ENCODE measurements at places on chromosomes 11 and 22. TPM values are rescaled to one million over a fixed set of nuclear protein-coding genes. Genes with fewer than 3 reads are reported as not detected.

DNA sequence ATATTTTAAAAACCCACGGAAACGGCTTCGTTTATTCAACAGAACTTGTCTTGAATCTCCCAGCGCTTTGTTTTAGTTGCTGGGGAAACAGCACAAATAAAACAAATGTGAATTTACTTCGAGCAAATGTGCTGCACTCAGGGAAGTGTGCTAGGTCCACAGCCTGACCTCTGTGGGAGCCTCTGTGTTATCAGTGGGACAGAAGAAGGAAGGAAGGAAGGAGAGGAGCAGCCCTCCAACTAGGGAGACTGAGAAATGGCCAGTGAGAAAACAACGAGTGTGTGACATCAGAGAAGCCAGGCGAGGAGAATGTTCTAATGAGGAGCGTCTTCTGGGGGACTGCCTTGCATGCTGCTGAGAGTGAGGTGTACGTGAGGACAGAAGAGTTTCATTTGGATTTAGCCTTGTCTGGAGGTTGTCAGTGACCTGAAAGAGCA is 42.7 kb downstream of the PPP6R3 start:
- DNase-seq, result no peak

GRCh38 chr22:24693379-24693778 is 81.1 kb downstream of the PIWIL3 start:
- no peak for DNase-seq

DNA sequence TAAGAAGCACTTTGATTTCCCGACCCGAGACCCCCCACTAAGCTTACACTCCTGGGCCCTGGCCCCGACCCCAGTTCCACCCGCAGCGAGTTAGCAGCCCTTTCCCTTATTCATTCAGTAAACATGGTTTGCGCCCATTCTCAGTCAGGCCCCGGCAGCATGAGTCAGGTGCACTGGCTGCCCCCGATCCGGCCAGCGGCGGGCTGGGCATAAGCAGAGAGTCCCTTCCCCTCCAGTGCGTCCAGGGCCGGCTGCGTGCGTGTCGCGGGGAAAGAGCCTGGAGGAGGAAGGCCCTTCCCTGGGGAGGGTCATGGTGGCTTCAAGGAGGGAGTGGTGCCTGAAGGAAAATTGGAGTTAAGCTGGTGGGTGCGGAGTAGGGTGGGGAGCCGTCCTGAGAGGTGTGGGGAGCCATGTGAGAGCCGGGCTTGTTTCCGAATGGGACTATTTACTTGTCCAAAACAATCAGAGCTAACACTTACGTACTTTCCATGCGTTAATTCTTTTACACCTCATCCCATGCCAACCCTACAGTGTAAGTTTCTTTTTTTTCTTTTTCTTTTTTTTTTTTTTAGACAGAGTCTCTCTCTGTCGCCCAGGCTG is 657 bp downstream of the IGHMBP2 start:
- DNase-seq, result peak; percentile 29

GRCh38 chr11:13292970-13293369 is 15.4 kb downstream of the BMAL1 start:
- DNase-seq, result no peak

DNA sequence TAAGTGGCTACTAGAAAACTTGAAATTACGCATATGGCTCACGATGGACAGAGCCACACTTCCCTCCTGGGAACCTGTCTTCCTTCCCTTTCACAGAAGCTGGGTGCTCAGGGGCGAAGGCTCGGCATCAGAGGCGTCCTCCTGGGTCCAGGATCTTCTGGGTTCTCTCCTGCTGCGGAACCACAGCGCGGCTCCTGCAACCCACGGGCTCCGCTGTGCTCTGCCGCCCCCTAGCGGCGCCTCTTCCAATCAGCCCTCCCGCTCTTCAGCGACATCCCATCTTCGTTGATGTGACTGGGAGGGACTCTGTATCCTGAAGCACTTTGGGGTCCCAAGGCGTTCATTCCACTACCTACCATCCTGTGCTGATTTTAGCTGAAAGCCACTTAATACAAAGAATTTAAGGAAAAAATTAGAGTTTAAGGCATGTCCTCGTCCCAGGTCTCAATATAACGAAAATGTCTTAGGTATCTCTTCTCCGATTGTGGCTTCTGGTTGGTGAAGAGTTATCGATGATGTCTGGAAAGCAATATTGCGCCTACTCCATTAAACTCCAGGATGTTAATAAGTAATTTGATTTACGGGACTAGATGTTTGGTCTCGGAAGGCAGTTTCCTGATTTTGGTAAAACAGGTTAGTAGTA is 14.8 kb upstream of the RPS3 start:
- DNase-seq, result peak; percentile 41

GRCh38 chr11:19992162-19992561 is 168.1 kb downstream of the DBX1 start:
- no peak for DNase-seq

DNA sequence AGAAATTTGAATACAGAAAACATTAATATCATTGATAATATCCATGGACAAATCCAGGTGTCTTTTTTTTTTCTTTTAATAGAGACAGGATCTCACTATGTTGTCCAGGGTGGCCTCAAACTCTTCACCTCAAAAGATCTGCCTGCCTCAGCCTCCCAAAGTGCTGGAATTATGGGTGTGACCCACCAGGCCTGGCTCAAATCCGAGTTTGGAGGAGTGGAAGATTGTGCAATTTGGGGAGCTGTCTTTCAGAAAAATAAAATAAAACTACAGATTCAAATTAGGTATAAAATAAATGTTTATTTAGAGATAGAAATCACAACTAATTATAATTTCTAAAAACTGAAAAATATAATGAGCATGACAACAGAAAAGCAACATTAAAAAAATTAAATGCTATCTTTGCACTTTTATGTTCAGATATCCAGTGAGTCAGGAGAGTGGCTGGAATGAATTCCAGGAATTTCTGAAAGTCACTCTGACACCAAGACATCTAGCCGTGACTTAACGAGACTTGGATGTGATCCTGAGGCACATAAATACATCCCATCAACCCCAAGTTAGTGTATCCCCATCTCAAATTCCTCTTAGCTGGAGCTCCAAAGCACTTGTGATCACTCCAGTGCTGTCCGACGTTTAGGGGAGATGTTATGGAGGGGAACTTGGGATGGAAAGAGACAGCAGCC is 128.6 kb upstream of the THY1 start:
- DNase-seq, result no peak

- DNase-seq, result no peak
These were observed 124.9 kb downstream of the RBFOX2 start for GRCh38 chr22:35903571-35904335.

Gene FREY1
- total RNA-seq, result 1.3 TPM
